ENCODE measurements at places on chromosomes 6 and 20.

- no peak for DNase-seq
Measured at GRCh38 chr20:47500554-47500953, 1.1 kb upstream of the NCOA3 start.

DNA sequence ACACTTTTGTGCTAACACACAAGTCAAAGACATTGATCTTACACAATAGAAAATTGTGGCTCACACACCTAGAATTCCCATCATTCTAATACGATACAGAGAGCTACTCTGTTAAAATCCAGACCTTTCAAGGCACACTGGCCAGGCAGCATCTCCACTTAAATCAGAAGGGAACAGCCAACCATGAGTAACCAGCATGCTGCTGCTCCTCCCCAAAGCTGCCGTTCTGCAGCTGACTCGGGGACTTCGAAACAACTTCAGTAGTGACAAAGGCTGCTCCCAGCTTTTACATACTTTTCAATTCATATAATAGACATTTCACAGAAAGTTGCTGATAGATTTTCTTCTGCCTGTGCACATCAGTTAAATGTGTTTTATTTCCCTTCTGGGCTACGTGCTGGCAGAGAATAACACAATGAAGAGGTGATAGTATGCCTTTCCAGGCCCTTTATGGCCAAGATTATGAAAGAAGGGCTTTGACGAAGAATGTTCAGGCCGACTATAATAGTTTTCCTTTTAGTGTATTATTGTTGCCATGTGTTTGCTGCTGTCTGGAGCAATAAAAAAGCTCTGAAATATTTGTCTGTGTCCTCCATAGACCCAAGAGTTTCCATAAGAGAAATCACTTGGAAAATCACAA is 159.0 kb downstream of the GMDS start:
- no peak for DNase-seq

DNA sequence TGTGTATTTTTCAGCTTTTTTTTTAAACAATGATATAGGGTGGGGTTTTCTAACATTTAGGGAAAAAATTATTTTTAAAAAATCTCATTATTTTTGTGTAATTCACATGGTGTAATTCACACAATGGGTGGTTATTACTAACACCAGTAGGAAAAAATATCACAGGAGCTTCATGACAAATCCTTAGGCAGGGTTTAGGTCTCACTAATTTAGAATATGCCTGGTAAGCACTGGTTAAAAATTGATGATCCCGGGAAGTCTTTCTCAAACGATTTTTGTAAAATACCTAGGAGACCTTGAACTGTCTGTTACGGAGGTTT is 29.5 kb upstream of the ZNF217 start:
- no peak for DNase-seq

DNA sequence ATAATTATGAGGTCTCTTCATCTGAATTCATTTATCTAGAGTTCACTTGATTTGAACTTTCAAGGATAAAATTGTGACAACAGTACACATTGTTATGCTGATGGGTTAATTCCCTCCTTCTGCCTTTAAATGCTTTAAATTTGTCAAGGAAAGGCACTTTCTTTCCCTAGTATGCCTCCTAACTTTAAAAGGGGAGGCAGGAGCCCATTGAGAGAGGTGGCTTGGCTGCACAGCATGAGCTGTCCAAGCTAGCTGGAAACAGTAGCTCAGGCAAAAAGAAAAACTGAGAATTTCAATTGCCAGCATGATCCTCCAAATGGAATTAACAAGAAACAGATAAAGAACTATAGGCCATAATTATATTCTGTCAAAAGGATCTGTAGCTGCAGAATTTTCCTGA is 243.3 kb upstream of the GRIK2 start:
- DNase-seq = no peak

- no peak for DNase-seq
Measured at GRCh38 chr6:163878698-163879097, 464.2 kb downstream of the QKI start.

DNA sequence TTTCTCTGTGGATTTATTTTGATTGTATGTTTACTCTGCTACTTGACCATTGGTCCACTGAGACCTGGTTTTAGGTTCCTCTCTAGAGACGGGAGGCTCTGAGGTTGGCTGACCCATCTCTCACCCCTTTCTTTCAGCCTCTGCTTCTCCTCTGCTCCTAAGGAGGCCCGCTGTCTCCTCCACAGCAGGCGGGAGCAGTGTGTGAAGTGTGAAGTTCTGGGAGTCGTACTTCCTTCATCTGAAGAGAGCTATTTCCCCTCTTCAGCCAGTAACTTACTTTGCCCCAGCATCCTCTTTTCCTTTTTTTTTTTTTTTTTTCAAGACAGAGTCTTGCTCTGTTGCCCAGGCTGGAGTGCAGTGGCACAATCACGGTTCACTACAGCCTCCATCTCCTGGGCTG is 21.1 kb downstream of the PDRG1 start:
- no peak for DNase-seq

GRCh38 chr6:105482921-105483320 is 80.0 kb upstream of the PREP start:
- no peak for DNase-seq

DNA sequence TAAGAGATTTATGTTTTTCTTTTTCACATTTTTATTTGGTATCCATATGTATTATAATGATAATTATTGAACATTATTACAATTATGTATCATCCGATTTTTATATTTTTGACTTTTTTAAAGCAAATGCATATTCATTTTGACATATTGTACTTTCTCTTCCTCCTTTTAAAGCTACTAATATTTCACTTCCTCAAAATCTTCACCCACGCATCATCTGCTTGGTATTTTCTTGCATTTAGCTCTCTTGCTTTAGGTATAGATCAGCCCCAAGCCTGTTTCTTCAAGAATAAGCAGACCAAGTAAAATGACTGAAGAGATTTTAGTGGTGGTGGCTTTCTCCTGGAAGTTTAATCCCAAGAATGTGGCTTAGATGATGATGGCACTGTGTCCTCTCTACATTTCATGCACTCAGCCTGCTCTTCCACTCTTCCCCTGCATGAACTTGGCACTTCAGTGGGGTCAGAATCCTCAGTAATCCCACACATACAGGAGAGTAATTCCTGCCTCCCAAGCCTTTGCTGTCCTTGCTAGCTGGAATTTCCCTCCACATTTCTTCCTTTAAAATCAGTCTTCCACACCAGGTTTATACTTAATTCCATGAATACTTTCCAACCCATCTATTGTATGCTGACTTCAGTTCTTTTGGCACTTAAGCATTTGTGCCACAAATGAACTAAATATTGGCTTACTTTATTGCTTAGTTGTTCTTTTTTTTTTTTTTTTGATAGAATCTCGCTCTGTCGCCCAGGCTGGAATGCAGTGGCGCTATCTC is 8.2 kb downstream of the NCOA7 start:
- DNase-seq = no peak

DNA sequence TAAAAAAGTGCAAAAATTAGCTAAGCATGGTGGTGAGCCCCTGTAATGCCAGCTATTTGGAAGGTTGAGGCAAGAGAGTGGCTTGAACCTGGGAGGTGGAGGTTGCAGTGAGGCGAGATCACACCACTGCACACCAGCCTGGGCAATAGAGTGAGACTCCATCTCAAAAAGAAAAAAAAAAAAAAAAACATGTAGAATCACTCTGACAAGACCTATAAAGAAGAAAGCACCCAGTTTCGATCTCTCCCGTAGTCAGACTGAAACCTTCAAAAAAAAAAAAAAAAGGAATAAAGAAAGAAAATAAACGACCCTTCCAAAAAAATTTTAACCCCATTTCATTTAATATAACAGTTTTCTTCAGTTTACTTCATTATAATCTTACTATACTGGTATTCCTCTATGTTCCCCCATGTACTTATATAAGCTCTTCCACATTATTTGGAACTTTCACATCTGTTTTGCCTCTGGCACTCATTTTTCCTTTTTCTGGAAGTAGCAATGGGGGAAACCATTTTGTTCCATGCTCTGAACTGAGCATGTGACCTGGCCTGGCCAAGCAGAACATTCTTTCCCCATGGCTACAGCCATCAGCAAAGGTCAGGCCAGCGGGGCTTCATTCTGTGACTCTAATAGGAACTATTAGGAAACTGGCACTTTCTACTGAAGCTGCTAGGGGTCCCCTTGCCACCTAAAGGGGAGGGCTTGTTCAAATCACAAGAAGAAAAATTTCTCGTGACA is 9.6 kb downstream of the SLC18B1 start:
- no peak for DNase-seq

DNA sequence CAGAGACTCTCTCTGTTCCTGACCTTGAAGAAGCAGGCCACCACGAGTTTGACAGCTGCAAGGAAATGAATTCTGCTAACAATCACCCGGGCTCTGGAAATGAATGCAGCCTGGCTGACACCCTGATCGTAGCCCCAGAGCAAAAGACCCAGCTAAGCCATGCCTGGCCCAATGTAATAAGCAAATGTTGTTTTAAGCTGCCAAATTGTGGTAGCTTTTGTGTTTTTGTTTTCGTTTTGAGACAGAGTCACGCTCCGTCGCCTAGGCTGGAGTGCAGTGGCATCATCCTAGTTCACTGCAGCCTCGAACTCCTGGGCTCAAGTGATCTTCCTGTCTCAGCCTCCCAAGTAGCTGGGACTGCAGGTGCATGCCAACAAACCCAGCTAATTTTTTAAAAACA is 3.3 kb upstream of the OXT start:
- DNase-seq = no peak

DNA sequence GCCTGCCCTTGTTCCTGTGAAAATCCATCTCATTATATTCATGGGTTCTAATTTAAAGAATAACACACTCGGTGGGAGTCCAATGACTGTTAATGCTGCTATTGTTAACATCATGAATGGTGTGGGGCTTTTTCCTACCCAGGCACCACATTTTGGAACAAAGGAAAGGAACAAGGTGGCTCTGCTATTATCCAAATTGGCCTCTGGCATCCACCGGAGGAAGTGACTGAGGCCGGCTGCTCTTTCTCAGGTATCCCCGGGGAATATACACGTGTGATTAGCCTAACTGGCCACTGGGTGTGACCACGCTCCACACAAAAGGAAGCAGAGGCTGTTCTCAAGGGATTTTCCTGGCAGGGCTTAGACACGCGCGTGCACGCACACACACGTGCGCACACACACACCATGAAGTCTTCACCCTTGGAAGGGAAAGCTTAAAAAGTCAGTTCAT is 601.2 kb upstream of the ARID1B start:
- DNase-seq = no peak

DNA sequence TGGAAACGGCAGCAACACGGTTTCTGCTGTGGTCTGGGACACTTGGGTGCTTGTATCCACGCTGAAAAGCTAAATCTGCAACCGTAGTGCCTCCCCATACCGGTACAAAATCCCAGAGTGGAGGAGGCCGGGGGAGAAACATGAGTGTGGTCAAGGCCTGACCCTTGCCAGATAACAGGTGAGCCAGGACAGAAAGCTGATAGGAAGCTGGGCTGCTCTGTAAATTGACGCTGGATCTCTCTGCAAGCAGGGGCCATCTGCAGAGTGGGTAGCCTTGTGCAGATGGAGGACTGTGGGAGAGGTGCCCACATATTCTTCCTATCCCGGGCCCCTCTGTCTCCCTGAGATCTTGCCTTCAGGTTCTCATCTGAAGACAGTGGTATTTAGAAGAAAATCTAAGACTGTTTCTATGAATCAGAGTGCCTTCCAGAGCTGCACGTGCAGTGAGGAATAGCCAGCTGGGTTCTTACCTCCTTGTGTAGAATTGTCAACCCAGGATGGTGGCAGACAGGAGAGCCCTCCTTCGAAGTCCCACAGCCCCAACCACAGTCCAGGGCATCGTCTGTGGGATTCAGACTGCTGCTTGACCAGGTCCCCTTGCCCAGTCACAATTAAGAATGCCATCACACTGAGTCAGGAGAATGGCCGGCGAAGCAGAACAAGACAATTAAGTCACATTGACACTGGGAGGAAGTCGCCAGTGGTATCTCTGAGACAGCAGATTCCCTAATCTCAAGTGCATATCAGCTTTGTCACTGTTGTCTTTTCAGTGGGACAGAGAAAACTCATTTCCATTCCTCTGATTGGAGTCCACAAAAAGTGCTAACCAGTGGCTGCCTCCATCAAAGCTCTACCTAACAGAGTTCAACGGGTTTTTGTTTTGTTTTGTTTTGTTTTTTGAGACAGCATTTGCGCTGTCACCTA is 100.0 kb upstream of the RIPOR2 start:
- no peak for DNase-seq

DNA sequence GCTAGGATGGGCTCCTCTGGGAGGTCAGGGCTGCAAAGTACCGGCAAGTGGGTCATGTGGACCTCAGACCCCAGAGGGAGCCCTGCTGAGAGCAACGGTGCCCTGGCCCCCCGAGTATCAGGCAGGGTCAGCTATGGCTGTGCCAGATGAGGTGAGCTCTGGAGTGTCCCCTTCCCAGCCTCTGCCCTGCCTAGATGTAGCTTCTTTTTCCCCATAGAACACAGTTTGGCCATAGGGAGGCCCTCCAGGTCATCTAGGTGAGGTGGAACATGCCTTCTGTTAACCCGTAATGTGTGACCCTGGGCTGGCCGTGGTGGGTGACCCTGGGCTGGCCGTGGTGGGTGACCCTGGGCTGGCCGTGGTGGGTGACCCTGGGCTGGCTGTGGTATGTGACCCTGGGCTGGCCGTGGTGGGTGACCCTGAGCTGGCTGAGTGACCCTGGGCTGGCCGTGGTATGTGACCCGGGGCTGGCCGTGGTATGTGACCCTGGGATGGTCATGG is 21.2 kb upstream of the PCMTD2 start:
- DNase-seq = no peak

GRCh38 chr6:33692760-33693158 is 18.7 kb downstream of the UQCC2 start:
- DNase-seq = no peak

DNA sequence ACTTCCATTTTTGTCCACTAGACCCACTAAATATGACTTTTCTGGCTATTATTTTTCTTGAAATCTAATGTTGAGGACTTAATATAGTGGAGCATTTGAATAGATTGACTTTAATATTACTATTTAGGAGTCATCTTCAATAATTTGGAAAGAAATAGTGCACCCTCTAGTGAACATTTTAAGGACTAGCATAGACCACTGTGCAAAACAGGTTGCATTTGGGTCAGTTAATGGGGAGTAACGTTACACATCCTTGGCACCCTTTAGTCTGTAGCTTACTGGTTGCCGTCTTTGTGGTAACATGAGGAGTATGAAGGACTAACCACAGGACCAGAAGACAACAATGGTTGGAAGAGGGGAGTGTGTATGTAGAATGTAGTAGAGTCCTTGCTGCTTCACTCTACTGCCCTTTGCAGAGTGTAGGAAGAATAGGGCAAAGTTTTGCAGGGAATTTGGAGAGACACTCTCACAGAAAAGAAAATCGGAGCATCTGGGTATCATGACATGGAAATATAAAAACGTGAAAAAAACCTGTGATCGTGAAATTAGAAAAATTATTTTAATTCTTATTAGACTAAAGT is 25.2 kb downstream of the RFPL4B start:
- DNase-seq = no peak
